Stimulated activated effector memory CD8-positive, alpha-beta T cell treated with anti-CD3 and anti-CD28 coated beads, Interleukin-12 subunit alpha, Interleukin-12 subunit beta, amount 100 ng/mL, for 72 hours (primary cell): ENCODE measurements at places on chromosomes 7 and 10.

GRCh38 chr7:43735403-43735801 lies 6.1 kb upstream of the COA1 start:
- no peak for DNase-seq

DNA sequence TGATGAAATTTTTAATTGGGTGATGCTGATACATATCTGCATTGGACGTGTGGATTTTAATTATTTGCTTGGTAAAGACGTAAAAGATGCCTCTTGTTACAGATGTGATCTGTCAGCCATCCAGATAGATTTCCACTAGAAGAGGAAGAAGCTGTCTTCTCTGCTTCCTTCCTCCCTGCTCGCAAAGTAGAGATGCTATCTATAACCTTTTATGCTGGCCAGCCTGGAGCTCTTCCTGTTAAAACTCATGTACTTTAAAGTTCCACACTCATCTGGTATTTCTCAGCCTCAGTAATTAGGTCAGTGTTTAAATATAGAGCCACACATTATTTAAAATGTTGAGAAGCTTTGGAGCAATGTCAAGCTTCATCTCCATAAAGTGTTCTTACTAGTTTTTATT lies 51.2 kb upstream of the TMEM229A start:
- no peak for DNase-seq

GRCh38 chr7:8881916-8882315 lies 448.5 kb downstream of the NXPH1 start:
- DNase-seq, result no peak

DNA sequence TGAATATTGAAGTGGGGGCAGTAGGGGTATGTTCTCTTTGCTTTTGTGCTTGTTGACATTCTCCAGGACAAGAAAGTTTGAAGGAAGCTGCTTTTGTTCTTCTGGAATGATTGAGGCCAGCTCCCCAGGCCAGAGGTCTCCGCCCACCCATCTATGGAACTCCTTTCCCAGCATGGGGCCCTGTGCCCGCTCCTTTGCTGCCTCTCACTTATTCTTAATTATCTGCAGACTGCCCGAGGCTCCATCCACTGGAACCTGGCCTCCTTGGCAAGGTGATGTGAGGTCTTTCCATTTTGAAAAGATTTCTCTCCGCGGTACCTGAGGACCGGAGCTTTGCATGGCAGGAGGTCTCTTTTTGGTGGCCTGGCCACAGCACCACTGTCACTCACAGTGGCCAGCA lies 39.3 kb upstream of the MKI67 start:
- DNase-seq, result no peak

DNA sequence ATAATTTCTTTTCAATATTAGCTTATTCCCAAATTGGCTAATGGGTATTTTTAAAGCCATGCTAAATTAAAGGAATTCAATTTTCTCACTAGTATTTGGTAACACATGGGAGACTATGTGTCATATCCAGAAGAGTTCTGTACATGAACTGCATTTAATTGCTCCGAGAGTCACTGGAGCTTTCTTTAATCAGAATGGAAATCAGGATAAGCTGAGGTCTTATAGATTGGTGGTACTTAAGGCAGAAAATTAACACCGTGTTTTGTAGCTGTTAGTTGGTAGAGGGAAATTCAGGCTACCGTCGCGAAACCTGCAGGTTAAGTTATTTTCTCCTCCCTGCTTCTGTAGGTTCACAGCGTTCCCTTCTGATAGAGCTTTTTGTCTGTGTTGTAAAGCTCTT lies at the start of gene WEE2:
WEE2 (plus strand) TSS at position 3 of the 400 bp plus-strand sequence. CDS start 406 bp downstream, outside the sequence.
- no peak for DNase-seq

GRCh38 chr10:119375574-119376272 lies 166.8 kb downstream of the RGS10 start:
- DNase-seq, result no peak

DNA sequence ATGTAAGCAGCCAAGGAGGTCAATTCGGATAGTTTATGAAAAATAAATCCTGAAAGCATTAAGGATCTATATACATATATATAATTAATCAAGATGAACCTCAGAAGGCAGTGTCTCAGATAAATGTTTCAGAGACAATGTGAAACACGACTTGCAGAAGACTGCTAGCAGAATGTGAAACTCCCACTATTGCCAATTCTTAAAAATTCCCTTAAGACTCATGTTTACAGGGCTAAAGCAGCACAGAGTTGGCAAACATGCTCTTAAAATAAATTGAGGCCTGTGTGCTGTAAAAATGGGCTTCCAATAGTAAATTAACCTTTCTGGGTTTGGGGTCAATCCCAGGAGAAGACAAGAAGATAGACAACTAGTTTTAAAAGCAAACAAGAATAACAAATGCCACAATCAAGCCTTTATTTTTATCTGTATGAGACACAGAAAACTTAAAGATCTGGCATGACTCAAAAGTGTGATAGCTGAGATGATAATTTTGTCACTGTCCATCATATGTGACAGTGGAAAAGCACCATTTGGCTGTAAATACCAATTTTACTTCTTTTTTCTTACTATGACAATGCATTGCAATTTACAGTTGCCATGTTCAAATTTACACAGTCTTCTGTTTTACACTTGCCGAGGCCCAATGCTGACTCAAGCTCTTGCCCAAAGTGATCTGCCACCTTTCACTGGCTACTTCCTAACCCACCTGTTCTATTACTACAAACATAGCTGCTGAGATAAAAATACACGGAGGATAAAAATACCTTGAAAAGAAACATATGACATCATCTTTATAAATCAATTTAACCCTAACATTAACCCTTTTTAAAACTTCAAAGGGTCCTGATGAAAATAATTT lies 78.6 kb downstream of the CHCHD3 start:
- no peak for DNase-seq

DNA sequence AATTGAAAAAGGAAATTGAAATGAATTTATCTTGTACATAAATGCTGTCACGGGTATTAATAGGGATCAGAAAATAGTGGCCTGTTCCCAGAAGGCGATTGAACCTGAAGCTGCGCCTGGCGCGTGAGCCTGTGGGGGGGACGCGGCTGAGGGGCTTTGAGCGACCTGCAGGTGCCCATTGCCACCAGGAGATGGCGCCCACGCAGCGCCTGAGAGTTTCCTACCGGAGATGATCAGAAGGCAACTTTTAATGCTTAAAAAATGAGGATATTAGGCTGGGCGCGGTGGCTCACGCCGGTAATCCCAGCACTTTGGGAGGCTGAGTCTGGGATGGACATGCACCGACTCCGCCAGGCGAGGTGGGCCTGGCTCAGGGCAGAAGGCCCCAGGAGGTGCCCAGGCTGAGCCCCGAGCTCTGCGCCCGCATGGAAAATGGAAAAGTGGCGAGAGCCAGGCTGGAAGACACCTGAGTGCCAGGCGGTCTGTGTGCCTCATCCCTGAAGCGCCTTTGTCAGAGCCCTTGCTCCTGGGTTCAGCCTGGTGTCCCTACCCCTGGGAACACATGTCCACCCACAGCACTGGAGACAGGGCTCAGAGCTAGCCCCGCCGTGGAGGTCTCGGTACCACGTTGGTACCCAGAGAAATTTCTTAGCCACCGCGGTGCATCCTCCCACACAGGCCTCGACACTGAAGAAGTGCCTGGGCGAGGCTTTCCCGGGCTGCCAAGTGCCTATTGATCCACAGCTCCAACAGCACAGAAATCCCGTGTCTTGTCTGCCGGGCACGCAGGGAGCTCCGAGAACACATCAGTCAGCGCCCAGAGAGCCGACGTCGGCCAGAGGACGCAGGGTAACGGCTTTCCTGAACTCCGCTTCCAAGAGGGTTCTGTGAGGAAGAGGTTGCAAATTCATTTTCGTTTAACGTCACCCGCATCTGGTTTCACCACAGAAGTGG lies 117.4 kb downstream of the INPP5A start:
- peak; percentile 76 for DNase-seq

DNA sequence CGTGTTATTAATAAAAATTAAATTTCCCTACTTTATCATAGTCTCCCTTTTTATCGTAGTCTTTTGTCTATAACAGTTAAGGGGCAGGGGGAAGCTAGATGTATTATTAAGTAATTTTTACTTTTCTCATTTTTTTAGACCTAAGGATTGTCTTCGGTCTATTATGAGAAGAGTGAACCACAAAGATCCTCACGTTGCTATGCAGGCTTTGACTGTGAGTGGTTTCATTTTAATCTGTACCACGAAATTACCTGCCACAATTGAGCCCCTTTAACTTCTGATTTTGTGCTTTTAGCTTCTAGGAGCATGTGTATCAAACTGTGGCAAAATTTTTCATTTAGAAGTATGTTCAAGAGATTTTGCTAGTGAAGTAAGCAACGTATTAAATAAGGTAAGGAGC lies 40.6 kb downstream of the STAM start:
- no peak for DNase-seq

DNA sequence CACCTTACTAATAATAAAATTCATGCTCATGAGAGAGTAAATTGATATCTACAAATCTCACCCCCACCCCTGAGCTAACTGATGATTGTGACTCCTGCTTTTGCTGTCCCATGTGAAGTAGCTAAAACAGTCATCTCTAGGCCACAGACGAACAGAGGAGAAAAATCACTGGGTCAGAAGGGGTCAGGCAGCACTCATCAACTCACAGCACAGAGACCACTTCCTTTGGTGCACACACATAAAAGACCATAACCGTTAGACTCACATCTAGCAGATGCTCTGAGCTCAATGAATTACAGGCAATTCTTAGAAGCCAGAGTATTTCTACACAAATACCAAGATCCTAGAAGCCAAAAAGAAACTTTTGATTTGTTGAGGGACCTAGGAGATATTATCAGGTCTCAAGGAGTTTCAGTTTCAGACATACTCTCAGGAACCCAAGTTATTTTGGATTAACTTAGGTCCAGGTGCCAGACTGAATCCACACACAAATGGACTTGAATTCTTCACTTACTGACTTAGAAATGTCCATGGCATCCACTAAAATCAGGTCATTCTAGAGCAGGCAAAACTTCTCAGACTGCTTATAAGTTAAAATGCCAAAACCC lies 65.0 kb upstream of the TES start:
- DNase-seq, result peak; percentile 59

GRCh38 chr10:127802531-127803095 lies 65.6 kb downstream of the FOXI2 start:
- DNase-seq, result no peak

DNA sequence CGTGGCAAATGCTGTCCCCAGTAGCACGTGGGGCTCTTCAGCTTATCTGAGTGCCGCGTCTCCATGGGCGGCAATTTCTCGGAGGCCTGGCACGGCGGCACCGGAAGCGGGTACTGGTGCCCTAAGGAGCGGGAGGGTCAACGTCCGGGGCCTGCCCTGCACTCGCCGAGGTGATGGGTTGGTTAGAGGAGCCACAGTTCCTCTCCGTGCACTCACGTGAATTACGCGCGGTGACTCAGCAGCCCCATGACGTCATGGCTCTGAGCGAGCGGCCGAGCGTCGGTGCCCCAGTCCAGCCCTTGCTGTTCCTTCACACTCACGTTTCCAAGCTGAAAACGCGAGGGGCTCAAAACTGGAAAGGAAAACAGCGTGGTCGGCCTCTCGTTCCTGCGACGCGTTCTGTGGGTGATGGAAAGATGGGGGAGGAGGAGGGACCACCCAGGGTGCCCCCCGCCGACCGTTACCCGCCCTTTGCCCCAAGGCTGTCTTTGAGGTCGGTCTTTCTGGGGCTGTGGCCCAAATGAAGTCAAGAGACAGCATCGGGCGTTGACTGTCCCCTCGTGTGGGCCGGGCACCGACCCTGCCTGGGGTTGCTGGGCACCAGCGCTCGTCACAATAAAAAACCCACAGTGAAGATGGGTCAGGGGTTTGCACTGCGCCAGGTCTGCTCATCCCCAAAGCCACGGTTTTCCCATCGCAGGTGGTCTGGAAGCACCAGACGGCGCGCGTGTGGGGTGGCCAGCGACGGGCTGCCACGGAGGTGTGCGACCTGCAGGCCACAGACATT lies 70.4 kb upstream of the CFAP46 start:
- DNase-seq, result no peak

GRCh38 chr7:106247841-106248240 lies 36.9 kb downstream of the NAMPT start:
- no peak for DNase-seq
